Activated naive CD4-positive, alpha-beta T cell treated with anti-CD3 and anti-CD28 coated beads, Interleukin-2, amount 10 ng/mL, durations not matched to agents 7 days and 5 days (primary cell): ENCODE measurements at places on chromosomes 2 and 18.

DNA sequence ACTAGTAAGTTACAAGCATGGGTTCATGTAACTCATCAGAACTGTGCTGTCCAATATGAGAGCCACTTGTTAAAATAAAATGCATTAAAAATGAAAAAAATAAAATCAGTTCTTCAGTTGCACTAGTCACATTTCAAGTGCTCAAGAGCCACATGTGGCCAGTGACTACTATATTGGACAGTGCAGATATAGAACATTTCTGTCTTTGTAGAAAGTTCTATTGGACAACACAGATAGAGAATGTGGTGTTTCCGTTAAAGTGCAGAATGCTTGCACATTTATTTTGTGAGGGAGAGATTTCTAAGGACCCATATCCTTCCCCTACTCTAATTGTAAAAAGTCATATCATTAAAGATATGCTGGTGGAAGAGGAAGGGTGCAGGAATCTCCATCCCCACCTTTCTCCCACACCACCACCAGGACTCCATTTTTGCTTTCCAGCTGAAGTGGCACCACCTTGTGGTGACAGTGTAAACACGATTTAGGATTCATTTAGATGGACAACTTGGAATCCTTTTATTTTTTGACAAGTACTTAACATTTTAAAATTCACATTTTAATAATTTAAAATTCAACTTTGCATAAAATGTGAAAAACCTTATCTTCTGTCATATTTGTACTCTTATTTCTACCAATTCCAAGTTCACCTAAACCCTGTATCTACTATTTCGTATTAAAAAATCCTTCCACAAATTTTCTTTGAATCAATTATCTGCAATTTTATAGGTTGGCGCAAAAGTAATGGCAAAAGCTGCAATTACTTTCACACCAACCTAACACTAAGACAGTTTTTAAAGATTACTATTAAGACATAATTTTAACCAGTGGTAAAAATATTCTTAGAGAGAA, 9.4 kb upstream of the CD302 start:
- no peaks in the 10 kb centered on the region for H3K4me1 ChIP-seq
- H3K27me3 ChIP-seq: no peaks in the 10 kb centered on the region
- peak; percentile 21 for DNase-seq

DNA sequence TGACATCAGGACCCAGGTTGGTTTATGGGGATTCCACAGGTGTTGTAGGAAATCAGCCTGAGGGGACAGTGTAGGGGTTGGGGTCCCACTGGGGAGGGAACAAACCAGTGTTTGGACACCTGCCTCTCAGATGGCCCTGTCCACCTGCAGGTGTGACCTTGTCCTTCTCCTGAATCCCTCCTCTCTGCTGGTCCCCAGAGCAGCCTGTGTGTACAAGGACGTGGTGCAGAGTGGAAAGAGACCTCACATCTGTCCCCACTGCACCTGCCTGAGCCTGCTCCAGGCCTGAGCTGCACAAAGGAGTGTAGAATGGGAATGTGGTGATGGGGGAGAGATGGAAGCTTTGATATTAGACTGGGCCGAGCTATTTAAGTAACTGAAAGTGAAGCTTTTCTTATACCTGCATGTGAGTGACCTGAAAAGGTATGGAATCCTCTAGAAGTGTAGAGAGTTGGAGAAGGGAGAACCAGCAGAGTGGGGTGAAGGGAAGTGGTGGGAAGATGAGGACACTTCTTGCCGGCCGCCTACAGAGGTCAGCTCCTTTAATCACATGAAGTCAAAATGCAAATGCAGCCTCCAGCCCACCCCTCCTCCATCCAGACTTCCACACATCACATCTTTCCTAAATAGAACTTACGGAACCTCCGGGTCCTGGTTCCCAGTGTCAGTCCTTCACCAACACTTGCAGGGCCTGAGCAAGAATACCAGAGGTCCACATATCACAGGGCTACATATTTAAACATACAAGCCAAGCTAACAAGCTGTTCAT, 89.3 kb upstream of the SMAD2 start:
- DNase-seq: no peak
- H3K27ac ChIP-seq: no peak overlapping the region
- no peak overlapping the region for H3K4me3 ChIP-seq
- no peaks in the 10 kb centered on the region for H3K36me3 ChIP-seq

DNA sequence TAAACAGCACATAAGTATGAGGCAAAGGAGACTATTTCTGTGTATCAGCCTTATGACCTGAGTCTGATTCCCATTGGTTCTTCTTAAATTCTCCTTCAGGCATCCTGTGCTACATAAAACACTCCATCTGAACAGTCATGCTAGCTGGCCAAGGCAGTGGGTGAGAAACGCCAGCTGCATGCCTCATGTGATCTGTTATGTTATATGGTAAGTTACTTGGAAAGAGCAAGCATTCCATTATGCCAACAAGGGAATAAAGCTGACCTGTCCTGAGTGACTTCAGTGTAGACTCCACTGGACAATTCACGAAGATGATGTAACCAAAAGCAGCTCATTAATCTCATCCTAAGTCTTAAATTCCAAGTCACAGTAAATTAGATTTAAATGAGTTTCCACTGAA, 216.5 kb upstream of the FN1 start:
- no peak overlapping the region for H3K27ac ChIP-seq
- no peaks in the 10 kb centered on the region for H3K4me1 ChIP-seq
- H3K36me3 ChIP-seq: no peaks in the 10 kb centered on the region
- no peaks in the 10 kb centered on the region for H3K27me3 ChIP-seq
- DNase-seq: no peak
- no peak overlapping the region for H3K4me3 ChIP-seq

DNA sequence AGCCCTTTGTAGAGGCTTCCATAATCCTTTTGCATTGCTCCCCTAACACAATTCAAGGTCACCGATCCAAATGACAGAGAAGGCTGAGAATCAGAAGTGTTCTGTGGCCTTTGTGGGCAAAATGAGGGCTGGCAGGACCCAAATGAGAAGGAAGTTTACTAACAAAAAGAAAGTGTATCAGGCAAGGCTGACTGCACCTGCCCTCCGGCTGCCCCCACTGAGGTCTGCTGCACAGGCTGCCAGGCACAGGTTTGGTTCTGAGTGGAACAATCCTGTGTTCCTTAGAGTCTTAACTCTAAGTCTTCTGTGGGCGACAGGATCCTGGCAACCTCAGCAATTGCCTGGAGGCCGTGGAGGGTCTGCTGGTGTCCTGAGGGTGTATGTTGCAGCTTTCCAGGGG, 568.5 kb downstream of the CMPK2 start:
- DNase-seq: no peak
- no peaks in the 10 kb centered on the region for H3K27me3 ChIP-seq
- H3K4me1 ChIP-seq: no peaks in the 10 kb centered on the region
- no peak overlapping the region for H3K27ac ChIP-seq
- no peaks in the 10 kb centered on the region for H3K36me3 ChIP-seq

DNA sequence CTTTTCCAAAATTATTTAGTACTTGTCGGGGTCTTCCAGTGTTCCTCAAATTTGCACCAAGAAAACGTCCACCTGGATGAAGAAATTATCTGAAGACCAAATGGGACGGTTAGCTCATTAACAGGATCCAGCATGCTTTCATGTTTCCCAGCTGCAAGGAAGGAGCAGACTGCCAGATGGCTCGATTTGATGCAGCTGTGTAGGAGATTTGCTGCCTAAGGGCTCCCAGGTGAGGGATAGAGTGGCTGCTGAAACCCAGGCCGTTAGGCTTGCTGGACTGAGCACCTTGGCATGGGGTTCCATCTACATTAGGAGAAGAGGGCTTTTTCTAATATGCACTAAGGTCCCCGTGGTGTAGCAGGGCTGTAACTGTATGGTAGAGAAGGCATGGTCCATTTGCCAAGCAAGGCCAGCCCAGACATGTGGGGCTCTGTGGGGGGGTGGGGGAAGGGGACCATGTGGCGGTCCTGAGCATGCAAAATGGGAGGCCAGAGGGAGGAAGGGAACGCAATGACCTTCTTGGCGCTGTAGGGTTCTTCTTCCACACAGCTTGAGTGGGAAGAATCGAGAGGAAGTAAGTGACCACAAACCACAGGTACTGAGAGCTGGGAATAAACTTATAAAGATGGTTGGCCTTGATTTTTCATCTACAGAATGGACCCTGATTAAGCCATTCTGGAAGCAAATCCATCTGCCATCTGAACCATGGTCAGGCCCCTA, 144.0 kb downstream of the TMEM163 start:
- H3K36me3 ChIP-seq: no peaks in the 10 kb centered on the region
- no peak for DNase-seq
- peaks cover 3% of the 10 kb centered on the region for H3K27me3 ChIP-seq
- no peaks in the 10 kb centered on the region for H3K4me1 ChIP-seq
- no peak overlapping the region for H3K4me3 ChIP-seq

DNA sequence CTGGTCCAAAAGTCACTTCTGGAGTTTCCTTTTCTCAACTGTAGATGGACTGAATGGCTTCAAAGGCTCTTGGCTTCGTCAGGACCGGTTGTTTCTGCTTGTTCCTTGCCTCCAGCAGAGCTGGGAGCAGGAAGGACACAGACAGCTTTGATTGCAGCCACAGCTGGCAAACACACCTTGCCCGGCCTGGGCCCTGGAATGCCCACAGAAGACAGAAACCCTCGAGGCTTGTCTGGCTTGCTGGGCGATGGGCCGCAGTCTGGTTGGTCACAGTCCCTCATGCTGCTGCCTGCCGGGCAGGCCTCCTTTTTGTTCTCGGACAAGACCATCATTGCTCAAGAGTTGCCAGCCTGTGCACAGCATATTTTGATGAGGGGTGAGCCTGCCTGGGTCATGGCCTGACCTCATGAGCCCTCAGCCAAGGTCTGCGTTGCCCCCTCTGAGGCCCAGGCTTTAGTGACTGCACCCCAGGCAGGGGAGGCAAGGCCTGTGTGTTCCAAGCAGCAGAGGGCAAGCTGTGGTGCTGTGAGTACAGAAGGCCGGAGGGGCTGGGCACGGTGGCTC, 37.8 kb downstream of the ATP6V1C2 start:
- no peak overlapping the region for H3K4me3 ChIP-seq
- peaks cover 8% of the 10 kb centered on the region for H3K27me3 ChIP-seq
- no peak overlapping the region for H3K27ac ChIP-seq
- H3K36me3 ChIP-seq: no peaks in the 10 kb centered on the region

DNA sequence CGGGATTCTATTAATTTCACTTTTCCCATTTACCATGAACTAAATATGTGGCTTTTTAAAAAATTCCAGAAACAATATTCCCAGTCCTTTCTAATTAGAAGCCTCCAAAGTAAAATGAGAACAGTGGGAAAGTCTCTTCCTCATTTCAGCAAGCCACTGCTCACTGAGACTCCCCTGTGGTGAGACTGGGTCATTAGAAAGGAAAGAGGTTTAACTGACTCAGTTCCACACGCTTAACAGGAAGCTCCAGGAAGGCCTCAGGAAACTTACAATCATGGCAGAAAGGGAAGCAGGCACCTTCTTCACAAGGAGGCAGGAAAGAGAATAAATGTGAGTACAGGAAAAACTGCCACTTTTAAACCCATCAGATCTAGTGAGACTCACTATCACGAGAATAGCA, 258.9 kb upstream of the CHAC2 start:
- H3K27me3 ChIP-seq: no peaks in the 10 kb centered on the region
- H3K27ac ChIP-seq: no peak overlapping the region
- no peaks in the 10 kb centered on the region for H3K36me3 ChIP-seq
- no peak for DNase-seq
- H3K4me3 ChIP-seq: no peak overlapping the region
- H3K4me1 ChIP-seq: no peaks in the 10 kb centered on the region

DNA sequence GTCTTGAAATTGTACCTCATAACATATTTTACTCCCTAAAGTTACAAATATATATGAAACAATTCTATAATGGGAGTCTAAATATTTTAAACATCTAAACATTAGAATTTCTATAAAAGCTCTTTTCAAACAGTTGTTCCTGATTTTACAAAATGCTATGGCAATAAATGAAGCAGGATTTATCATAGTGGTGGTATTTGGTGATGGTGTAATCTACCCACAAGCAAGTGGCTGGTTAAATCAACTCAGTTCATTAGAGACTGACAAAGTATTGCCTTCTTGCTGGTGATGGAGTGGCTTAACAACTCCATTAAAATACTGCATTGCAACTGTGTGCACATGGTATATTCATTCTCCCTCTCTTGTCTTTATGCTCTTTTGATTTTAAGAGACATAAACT, 138.9 kb downstream of the PMAIP1 start:
- H3K27me3 ChIP-seq: peaks cover 4% of the 10 kb centered on the region
- no peak overlapping the region for H3K4me3 ChIP-seq
- H3K27ac ChIP-seq: no peak overlapping the region
- no peak for DNase-seq
- H3K4me1 ChIP-seq: no peaks in the 10 kb centered on the region
- H3K36me3 ChIP-seq: no peaks in the 10 kb centered on the region

DNA sequence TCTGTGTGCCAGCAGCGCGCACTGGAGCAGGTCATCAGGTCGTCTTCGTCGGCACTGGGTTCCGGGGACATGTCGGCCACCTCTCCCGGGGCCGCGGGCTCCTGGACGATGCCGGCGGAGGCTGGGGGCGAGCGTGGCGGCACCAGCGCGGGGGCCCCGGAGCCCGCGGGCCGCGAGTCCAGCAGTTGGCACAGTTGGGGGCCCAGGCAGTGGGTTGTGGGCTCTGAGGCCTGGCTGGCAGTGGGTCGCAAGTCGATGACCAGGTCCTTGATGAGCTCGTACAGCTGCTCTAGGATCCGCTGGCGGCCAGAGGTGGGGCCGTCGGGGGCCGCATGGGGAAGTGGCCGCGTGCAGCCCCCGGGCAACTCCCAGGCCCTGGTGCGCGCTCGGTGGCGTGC, 300.5 kb downstream of the CCDC74A start:
- H3K4me3 ChIP-seq: no peak overlapping the region
- DNase-seq: no peak
- H3K27ac ChIP-seq: no peak overlapping the region
- H3K36me3 ChIP-seq: no peaks in the 10 kb centered on the region
- H3K27me3 ChIP-seq: no peaks in the 10 kb centered on the region

GRCh38 chr2:182055993-182056392, 70.3 kb downstream of the PPP1R1C start:
- no peak overlapping the region for H3K4me3 ChIP-seq
- no peak for DNase-seq
- H3K36me3 ChIP-seq: no peaks in the 10 kb centered on the region
- no peak overlapping the region for H3K27ac ChIP-seq
- no peaks in the 10 kb centered on the region for H3K4me1 ChIP-seq
- peaks cover 4% of the 10 kb centered on the region for H3K27me3 ChIP-seq

DNA sequence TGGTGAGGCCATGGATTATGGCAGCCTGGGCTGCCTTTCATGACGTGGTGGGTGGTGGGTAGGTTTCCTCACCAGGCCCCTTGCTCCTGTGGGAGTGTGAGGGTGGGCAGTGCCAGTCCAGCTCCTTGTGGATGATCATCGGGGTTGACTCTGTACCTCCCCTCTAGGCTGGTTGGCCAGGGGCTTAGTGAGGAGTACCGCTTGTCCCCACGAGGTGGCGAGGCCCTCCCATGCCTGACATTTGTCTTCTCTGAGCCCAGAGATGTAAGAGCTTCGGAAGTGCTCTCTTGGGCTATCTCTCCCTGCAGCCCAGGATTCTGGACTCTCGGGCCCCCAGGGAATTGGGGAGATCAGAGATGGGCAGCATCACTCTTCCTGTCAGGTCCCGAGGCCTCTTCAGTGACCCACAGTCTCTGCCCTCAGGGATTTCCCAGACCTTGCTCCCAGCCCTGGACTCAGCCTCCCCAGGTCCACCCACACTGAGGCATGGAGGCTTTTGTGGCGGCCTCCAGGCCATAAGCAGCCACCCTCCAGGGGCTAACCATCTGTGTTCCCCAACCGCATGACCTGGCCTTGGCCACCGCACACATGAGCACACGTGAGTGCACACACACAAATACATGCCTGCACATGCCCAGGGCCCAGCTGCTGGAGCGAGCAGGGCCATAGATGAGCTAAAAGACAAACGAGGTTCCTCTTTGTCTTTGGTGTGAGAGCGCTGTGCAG, 6.5 kb downstream of the SPR start:
- peak; percentile 65 for DNase-seq
- peaks cover 82% of the 10 kb centered on the region for H3K27me3 ChIP-seq
- H3K4me1 ChIP-seq: no peaks in the 10 kb centered on the region
- H3K27ac ChIP-seq: no peak overlapping the region
- no peak overlapping the region for H3K4me3 ChIP-seq
